GM12891 (cell line): ENCODE measurements at places on chromosomes 5 and 9.

DNA sequence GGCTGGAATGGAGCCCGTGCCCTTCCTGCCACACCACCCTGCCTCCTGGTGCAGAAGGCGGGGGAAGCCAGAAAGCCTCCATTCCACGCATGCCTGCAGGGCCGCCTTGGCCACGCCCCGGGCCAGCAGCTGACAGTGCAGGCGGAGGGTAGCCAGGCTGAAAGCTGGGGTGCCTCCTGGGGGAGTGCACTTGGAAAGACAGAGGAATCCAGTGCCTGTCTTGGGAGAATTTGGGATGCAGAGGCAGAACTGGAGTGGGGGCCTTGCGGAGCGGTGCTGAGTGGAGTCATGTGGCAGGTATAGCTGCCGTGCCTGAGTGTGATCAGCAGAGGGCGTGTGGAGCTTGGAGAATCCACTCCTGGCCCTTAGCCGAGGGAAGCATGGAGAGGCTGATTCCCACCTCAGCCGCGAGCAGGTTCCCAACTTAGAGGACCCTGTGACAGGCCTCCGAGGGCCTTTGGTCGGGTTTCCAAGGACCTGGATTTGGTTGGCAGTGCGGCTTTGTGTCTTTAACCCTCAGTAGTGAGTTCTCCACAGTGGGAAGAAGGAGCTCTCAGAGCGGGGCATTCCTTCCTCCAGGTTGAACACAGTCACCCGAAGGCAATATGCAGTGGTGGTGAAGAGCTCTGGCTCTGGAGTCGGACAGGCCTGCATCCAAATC lies 9.1 kb upstream of the URM1 start:
- DNase-seq = peak; percentile 77

DNA sequence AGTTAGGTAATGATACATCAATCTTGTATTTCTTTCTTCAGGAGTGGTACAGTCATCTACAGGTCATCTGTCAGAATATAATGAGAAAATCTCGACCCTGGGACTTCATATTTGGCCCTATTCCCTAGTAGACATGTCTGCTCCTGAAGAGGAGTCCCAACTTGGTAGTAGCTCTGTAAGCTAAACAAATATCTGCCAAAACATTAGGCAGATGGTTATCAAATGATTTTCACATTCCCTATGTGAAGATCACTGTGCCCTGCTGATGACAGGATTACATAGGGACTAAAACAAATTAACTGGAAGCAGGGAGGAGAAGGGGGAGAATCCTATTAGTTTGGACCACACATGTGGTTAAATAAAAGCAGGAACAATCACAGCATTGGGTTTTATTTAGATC lies 138.6 kb upstream of the NFIB start:
- no peak for DNase-seq

- no peak for DNase-seq
These were observed 133.9 kb downstream of the C9orf50 start for GRCh38 chr9:129486756-129487657.

- no peak for DNase-seq
These were observed 3.4 kb downstream of the FREM1 start for GRCh38 chr9:14906644-14907359.

DNA sequence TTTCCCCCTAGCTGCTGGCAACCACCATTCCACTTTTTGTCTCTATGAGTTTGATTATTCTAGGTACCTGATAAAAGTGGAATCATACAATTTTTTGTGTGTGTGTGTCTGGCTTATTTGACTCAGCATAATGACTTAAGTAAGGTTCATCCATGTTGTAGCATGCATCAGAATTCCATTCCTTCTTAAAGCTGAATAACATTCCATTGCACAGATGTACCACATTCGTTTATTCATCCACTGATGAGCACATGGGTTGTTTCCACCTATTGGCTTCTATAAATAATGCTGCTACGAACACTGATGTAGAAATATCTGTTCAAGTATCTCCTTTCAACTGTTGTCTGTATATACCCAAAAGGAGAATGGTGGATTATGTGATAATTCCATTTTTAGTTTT lies 33.7 kb downstream of the AP3B1 start:
- DNase-seq = no peak

DNA sequence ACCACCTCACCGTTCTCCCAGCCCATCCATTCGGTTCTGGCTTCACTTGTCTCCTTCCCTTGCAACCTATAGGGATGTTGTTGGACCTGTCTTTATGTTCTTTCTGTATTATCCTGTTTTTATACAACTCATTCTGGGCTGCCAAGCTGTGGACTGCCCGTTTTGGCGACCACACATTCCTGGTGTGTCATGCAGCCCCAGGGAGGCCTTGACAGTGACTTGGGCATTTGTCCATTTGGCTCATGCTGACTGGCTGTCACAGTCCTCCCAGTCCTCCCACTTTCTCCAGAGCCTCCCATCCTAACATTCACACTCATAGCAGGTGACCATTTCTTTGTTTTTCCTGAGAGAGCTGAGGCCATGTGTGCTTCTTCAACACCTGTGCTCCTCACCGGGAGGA lies 136.4 kb downstream of the SLF1 start:
- DNase-seq = no peak

GRCh38 chr9:120841930-120842684 lies 615 bp downstream of the PSMD5 start:
- no peak for DNase-seq

DNA sequence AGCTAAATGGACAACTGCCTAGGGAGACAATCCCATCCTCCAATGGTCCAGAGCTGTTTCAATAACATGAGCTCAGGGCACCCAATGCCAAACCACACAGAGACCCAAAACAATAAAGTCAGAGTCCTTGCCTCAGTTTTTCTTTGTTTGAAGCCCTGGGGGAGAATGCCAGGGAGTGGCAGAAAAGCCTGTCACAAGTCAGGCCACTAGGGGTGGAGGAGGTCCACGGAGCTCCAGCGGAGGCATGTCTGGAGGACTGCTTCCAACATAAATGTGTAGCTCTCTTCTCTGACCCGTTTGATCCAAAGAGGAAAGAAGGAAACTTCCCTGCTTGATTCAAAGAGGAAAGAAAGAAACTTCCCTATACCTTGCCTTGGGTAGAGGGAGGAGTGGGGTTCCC lies 175.3 kb downstream of the HSPA4 start:
- no peak for DNase-seq

DNA sequence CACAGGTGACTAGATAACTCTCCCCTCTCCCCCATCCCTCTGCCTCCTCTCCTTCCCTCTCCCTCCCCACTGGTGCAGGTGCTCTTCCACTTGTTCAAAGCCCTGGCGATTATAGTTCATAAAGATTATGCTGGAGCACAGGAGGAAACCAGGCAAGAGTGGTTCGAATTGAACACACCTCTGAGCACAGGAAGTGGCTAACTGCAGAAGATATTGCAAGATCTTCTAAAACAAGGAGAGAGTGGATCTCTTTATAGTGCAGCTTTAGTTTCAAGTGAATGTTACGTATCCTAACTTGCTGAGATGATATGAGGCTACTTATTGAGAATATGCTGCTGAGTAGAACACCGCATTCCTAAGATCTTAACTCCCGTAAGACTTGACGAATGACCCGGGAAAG lies 178.4 kb downstream of the GOLPH3 start:
- no peak for DNase-seq

DNA sequence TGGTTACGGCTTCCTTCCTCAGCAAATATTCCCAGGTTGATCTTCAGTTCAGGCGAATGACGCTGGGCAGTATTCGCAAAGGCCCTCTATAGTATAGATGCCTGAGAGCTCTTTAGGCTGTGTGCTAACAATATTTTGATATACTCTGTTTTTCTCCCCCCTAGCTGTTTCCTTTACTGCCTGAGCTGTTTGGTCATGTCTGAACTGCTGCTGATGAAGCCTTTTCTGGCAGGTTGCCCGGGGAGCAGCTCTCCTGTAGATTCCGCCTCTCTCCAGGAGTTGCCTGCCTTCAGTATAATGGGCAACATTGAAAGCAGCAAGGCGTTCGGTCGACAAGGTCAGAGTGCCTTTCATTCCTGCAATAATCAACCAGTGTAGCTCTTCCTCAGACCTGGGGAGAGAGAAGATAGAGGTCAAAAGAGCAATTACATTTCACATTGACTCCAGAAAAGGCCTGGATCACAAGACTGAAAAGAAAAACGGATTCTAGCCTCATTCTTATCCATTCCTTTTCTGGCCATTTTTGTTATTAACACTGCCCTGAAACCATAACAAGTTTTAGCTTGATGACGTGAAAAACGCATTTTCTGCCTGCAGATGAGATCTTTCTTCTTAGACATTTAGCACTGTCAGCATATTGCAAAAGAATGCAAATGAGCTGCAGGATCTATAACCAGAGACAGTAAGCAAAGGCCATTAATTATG lies 60.1 kb upstream of the ZNF608 start:
- DNase-seq = no peak
